ENCODE measurements at places on chromosomes 3 and 15.

- DNase-seq = no peak
Observed at GRCh38 chr3:160478338-160478737, 28.8 kb upstream of the TRIM59 start.

GRCh38 chr3:100023595-100023994 lies 90.7 kb downstream of the FILIP1L start:
- no peak for DNase-seq

DNA sequence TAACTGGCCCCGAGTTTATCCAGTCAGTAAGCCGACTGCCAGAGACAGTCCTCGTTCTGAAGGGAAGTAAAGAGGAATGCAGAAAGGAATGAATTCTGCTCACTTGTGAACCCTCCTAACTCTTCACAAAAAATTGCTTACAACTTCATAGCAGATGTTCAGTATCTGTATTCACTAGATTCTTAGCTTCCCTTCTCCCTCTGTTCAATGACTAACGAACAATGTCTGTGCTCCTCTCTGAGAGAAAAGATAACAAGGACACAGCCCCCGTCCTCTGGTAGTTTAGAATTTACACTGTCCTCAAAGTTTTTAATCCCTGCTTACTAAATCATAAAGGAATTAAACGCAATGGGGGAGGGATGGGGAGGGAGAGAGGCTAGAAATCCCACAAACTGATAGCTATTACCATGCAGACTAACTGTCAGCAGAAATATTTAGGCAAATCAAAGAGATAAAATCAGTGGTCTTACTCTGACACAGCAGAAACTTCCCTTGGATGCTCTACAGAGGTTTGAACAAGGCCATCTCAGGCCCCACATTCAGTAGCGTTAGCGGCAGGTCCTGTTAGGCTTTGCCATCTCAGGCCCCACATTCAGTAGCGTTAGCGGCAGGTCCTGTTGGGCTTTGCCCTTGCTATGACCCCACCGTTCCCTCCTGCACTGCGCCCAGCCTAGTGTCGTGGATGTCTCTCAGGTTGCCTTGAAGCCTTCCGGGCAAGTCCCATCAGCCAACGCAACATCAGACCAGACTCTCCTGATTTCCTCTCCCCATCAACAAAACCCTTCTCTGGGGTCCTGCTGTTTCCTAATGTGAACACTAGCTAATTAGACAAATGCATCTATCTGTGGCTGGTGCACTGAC lies 23.4 kb downstream of the NRROS start:
- DNase-seq = no peak

DNA sequence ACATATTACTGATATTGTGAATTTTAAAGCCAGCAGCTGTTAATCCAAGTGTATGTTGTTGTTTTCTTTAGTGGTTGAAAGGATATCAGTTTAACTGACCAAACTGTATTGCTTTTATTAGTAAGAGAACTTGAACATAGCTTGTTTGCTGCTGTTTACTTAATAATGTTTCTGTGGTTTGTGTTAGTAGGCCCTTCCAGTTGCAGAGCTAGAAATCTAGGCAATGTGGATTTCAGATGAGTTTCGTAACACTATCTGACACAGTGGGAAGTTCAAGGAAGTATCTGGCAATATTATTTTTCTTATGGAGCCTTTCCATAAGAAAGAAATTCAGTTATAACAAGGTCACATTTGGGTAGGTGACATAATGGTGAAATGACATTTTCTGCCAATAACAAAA lies 18.5 kb downstream of the ZNF609 start:
- no peak for DNase-seq

- DNase-seq = no peak
Observed at GRCh38 chr3:123716411-123716810, 131.6 kb upstream of the HACD2 start.

DNA sequence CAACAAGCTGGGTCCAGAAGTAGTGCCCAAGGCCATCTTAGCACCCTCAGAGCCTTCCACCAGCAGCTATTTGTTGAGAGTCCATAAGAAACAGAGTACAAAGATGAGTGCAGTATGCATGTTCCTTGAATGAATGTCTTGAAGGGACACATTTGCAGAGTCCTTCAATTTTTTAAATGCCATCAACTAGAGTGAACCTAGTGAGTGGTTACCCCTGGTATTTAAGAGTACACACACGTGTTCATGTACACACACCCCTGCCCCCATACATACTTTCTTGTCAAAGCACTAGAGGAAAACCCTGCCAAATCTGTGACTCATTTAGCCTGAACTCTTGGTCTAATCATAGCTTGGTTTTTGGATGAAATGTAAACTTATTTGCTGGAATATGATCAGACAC lies 84.5 kb upstream of the GALNT15 start:
- DNase-seq = no peak

DNA sequence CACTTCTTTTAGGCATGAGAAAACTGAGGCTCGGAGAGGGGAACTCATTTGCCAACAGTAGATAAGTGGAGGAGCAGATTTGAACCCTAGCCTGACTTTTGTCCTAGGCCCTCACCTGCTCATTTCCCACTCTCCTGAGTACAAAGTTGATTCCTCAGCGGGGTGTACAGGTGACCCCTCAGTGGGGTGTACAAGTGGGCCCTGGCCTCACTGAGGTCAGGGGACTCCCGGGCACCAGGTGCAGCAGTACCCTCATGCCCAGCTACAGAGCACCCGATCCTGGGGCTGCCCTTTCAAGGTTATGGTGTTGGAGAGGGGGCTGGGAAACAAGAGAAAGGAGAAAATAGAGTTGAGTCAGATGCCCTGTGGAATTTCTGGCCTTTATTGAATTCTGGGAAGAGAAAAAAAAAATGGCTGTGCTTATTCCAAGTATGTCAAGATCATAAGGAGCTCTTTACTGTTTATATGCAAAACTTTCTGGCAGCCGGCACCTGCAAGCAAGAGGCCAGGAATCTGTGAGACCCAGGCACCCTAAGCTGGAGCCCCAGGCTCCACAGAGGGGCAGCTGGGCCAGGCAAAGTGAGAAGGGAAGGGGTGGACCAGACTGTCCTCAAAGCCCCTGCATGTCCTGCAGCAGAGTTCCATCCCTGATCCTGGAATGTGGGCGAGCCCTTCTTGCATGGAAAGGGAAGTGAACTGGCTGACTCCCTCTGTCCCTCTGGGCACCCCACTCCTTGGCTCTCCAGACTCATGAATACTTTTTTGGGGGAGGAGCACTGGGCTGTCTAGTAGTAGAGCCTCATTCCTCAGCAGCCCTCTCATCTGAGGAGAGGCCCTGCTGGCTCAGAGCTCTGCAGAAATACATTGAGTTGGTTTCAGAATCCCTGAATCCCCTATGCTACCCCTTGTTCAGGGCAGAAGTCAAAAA lies 43.1 kb downstream of the AMOTL2 start:
- DNase-seq = peak; percentile 83

Data from right forelimb (tissue), 1 donor.